ENCODE measurements at places on chromosomes 6 and 20.

- peak; percentile 26 for DNase-seq
These were observed 85.0 kb downstream of the TMEM242 start for GRCh38 chr6:157238346-157238745.

DNA sequence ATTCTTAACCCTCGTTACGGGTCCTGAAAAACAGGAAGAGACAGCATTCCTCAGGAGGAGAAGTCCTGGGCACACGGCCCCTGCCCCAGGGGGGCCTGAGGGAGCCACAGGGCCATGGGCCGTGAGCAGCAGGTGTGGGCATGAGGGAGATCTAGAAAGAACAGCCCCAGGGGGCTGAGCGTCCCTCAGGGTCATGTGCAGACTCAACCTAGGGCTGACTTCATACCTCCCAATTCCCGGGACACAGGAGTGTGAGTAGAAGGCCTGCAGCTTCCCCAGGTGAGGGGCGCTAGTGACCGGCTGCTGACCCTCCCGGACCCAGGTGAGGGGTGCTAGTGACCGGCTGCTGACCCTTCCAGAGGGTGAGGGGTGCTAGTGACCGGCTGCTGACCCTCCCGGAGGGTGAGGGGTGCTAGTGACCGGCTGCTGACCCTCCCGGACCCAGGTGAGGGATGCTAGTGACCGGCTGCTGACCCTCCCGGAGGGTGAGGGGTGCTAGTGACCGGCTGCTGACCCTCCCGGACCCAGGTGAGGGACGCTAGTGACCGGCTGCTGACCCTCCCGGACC lies 35.1 kb downstream of the FRMD1 start:
- DNase-seq = peak; percentile 17

DNA sequence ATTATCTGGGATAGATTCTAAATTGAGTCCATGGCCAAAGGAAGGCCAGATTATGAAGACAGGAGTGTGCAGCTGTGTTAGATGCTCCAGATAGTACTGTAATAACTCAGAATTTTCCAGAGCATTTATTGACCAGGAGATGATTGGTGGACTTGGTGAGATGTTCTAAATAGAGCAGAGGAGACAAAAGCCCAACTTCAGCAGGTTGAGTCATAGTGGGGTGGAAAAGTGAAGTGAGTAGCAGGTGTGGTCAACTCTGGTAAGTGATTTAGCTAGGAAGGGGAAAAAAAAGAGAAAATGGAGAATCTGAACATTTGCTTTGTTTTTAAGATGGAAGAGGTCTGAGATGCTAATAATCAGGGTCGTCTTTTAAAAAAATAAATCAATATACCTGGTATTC lies 227.4 kb downstream of the TMEM200A start:
- DNase-seq = no peak

DNA sequence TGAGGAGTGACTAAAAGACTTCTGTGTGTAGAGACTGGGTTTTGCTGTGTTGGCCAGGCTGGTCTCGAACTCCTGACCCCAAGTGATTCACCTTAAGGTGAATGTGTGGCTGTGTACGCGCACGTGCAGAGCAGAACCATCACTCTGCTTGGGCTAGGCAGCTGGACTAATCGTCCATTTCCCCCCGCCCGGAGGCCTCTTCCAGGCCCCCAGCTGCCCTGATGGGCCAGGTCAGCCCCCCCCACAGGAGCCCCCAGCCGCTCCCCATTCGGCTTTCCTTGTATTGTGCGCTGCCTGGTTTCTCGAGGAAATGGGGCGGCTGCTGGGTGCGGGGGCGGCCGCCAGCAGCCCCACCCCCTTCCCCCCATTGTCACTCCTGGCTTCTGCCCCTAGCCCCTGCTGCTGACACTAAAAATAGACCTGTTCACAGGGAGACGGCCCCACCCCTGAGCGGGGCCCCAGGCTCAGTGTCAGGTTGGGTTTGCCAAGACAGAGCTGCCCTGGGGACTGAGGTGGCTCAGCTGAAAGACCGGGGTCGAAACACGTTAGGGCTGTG lies 24.6 kb upstream of the CSNK2A1 start:
- no peak for DNase-seq

DNA sequence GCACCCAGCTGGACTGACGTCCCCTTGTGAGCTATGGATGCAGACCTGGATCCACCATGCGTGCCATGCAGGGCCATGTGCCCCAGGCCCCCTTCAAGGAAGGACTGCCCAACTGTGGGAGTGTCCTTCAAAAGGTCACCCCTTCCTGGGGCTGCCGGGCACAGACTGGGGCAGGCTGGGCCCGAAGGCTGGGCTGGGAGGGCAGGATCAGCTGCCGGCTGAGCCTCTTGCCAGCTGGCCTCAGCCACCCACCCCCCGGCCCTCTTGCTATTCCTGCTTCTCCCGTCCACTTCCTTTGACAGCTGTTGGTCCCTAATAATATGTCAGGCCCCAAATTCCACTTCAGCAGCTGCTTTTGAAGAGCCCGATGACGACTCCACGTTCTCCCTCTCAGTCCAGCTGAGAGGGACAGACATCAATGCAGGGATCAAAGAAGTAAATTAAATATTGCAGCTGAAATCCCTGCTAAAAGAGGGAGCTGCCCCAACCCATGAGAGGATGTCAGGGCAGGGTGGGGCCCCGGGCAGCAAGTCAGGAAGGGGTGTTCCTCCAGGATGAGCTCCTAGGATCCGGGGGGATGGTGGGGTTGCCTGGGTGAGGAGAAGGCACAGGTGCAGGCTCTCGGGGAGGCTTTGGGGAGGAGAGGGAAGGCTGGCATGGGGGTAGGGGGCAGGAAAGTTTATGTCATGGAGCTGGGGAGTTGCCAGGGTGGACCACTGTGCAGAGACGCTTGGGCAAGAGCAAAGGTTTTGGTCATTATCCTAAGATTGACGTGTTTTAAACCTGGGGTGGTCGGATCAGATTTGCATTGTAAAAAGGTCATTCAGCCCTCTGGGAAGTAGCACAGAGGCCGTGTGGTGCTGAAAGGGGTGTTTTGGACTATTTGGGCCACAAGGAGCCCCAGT lies 185.0 kb downstream of the ANKRD60 start:
- peak; percentile 31 for DNase-seq

- peak; percentile 63 for DNase-seq
These were observed 1.0 kb upstream of the THBS2 start for GRCh38 chr6:169254456-169255316.

- peak; percentile 44 for DNase-seq
These were observed 6.2 kb downstream of the NKX2-2 start for GRCh38 chr20:21507400-21508229.

GRCh38 chr20:55160037-55160436 lies 684.6 kb downstream of the DOK5 start:
- DNase-seq = no peak

GRCh38 chr6:83183082-83183828 lies 9.8 kb downstream of the PGM3 start:
- DNase-seq = peak; percentile 45

- DNase-seq = no peak
These were observed 94.4 kb downstream of the TOX2 start for GRCh38 chr20:44008806-44009678.

GRCh38 chr6:164214066-164214465 lies 799.5 kb downstream of the QKI start:
- no peak for DNase-seq

- DNase-seq = no peak
These were observed 29.8 kb upstream of the NEDD9 start for GRCh38 chr6:11262242-11262641.

DNA sequence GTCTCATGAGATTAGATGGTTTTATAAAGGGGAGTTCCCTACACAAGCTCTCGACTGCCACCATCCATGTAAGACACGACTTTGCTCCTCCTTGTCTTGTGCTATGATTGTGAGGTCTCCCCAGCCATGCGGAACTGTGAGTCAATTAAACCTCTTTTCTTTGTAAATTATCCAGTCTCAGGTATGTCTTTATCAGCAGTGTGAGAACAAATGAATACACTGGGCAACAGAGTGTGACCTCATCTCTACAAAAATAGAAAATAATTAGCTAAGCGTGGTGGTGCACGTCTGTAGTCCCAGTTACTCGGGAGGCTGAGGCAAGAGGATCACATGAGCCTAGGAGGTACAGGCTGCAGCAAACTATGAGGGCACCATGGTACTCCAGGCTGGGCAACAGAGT lies 51.3 kb downstream of the MDN1 start:
- no peak for DNase-seq

- no peak for DNase-seq
These were observed 131.9 kb downstream of the SLC24A3 start for GRCh38 chr20:19344341-19344740.

- DNase-seq = no peak
These were observed 215.1 kb downstream of the PRL start for GRCh38 chr6:22081709-22082108.

GRCh38 chr6:70474751-70475150 lies 61.4 kb downstream of the FAM135A start:
- no peak for DNase-seq

- DNase-seq = no peak
These were observed 158.7 kb downstream of the TFAP2A start for GRCh38 chr6:10256113-10256690.

DNA sequence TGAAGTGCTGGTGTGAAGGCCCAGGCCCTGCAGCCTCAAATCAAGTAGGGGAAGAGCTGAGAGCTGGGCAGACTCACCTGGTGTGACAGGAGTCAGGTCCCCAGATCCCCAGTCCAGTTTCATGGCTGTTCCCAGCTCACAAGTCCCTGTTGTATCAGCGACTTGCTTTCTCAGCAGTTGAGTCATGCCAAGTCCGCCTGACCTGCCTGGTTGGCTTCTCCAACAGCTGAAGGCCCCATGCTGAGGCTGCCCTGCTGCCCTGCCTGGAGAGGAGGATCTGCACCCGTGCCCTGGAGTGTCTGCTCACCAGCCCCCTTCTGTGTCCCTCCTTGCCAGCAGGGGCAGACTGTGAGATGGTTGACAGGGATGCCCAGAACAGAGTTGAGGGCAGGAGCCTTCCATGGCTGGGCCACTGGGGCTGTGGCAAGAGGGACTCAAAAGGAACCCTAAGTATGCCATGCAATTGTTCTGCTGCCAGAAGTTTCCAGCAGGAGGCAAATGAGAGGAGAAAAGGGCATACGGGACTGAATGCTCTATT lies 39.3 kb upstream of the TRAF3IP2 start:
- no peak for DNase-seq

DNA sequence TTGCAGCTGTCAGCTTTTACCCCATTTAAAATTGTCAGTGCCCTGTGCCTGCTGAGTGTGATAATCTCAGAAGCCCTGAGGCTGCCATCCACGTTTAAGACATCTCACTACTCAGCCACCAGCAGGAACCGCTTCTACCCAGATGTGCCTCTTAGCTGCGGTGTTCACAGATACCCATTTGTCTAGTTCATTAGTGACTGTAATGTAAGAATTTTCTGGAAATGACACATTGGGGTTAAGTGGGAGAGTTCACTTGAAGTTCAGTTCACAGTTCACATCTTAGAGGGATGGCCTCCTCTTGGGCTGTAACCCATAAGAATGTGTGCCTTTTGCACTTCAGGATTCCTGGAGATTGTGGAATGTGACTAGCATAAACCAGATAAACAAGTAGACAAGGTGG lies 477.7 kb downstream of the BTBD3 start:
- DNase-seq = no peak

DNA sequence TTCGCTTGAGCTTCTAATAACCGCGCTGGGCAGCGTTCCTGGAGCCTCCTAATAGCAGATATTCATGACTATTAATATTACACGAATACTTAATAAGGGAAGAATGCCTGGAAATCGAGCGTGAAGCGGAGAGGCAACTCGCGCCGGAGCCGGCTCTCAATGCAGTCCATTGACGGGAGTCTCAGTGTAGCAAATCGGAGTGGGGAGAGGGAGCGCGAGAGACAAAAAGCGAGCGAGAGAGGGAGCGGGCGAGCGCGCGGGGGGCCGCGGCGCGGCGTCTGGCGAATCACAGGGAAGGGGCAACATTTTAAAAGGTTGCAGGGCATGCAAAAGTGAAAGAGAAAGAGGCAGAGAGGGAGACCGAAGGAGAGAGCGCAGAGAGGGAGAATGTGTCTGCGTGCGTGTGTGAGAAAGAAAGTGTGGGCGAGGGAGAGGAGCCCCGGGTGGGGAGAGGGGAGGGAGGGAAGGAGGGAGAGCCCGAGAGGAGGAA lies 2.9 kb downstream of the TFAP2A start:
- DNase-seq = no peak

GRCh38 chr6:149887343-149887742 lies 10.6 kb downstream of the RAET1E start:
- no peak for DNase-seq

GRCh38 chr6:93266116-93266817 lies 153.1 kb downstream of the EPHA7 start:
- no peak for DNase-seq

- DNase-seq = no peak
These were observed 1321.3 kb downstream of the HACE1 start for GRCh38 chr6:103538381-103538780.

GRCh38 chr6:52741872-52742271 lies 21.4 kb downstream of the GSTA2 start:
- no peak for DNase-seq

- DNase-seq = no peak
These were observed 24.6 kb downstream of the DNAAF9 start for GRCh38 chr20:3382836-3383235.

DNA sequence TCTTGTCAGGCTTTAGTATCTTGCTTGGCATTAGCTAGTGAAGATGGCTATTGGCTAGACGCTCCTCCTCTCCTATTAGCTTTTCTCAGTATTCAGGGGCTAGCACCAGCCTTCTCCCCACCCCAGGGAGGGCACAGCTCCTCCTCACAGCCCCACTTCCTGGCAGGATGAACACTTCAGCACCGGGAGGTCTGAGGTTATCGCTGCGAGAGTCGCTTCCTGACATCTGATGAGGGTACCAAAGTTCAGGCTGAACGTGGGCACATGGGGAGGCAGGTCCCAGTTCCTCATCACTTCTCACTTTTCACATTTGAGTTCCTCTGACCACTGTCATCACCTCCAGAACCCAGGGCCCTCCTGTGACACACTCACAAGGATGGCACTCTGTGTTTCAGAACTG lies 66.6 kb downstream of the LAMA4 start:
- no peak for DNase-seq

- DNase-seq = no peak
These were observed 124.4 kb upstream of the NUP153 start for GRCh38 chr6:17831135-17831534.

DNA sequence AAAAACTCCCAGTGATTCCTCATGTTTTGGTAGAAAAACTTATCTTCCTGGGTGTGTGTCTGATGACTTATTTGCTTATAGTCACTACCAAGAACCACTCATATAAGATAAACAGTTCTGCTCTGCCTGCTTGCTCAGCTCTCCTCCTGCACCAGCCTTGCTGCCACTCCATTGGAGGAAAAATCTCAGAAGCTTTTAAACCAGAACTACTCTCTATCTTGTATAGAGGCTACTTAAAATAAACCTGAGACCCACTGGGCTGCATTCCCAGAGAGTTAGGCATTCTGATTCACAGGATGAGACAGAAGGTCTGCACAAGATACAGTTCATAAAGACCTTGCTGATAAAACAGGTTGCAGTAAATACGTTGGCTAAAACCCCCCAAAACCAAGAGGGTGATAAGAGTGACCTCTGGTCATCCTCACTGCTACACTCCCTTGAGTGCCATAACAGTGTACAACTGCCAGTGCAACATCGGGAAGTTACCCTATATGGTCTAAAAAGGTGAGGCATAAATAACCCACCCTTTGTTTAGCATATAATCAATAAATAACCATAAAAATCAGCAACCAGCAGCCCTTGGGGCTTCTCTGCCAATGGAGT lies 728.3 kb downstream of the EPHA7 start:
- no peak for DNase-seq

GRCh38 chr20:24507182-24507853 lies 37.9 kb downstream of the SYNDIG1 start:
- no peak for DNase-seq

Data from aorta (tissue), 5 donors.